Osteocyte (in vitro differentiated cells): ENCODE measurements at places on chromosomes 3 and 15. TPM values are rescaled to one million over a fixed set of nuclear protein-coding genes. Genes with fewer than 3 reads are reported as not detected.

The SLC12A1 gene
- not detected in 2 replicates for total RNA-seq

The RFT1 gene
- 19.1 and 21.4 TPM in 2 replicates for total RNA-seq

The NMNAT3 gene
- 2.2 and 2.5 TPM in 2 replicates for total RNA-seq

The GP9 gene
- total RNA-seq = not detected in 2 replicates

The STRC gene
- total RNA-seq = 0.30 and 0.34 TPM in 2 replicates

The SERINC4 gene
- not detected in 2 replicates for total RNA-seq

The KIF7 gene
- total RNA-seq = 18.2 and 20.0 TPM in 2 replicates

The SPSB4 gene
- 2.0 and 3.3 TPM in 2 replicates for total RNA-seq

The AMIGO3 gene
- total RNA-seq = not detected in 2 replicates

The LRRC28 gene
- total RNA-seq = 27.4 and 27.6 TPM in 2 replicates

The TRA2B gene
- total RNA-seq = 90.9 and 113 TPM in 2 replicates

The KLHL6 gene
- total RNA-seq = not detected in 2 replicates

The EFHB gene
- total RNA-seq = 1.8 and 2.7 TPM in 2 replicates

The PRSS50 gene
- not detected in 2 replicates for total RNA-seq

The NPAP1 gene
- total RNA-seq = not detected in 2 replicates

The STARD5 gene
- 1.3 and 1.7 TPM in 2 replicates for total RNA-seq

The PLSCR2 gene
- not detected in 2 replicates for total RNA-seq

The IQCF5 gene
- total RNA-seq = not detected in 2 replicates

The CKMT1B gene
- total RNA-seq = not detected in 2 replicates

The CAMKV gene
- not detected in 2 replicates for total RNA-seq

The CTXN2 gene
- total RNA-seq = not detected in 2 replicates

The CLEC3B gene
- total RNA-seq = 166 and 181 TPM in 2 replicates

The ZNF619 gene
- 6.7 and 8.4 TPM in 2 replicates for total RNA-seq

The SI gene
- total RNA-seq = not detected in 2 replicates

The GABRR3 gene
- total RNA-seq = not detected in 2 replicates

The RHOV gene
- 0.34 and 0.46 TPM in 2 replicates for total RNA-seq

The PP2D1 gene
- not detected in 2 replicates for total RNA-seq

The ZPLD1 gene
- total RNA-seq = not detected in 2 replicates

The GSK3B gene
- total RNA-seq = 80.0 and 84.8 TPM in 2 replicates

The TICRR gene
- total RNA-seq = 2.1 and 2.3 TPM in 2 replicates

The VEPH1 gene
- total RNA-seq = 0.21 and 0.46 TPM in 2 replicates

The EIF1B gene
- total RNA-seq = 62.3 and 72.8 TPM in 2 replicates

The SCN5A gene
- not detected in 2 replicates for total RNA-seq

The CPNE9 gene
- total RNA-seq = 0.26 TPM in 1 of 2 replicates, not detected in the other

The MME gene
- 13.9 and 14.5 TPM in 2 replicates for total RNA-seq

The SCN11A gene
- 0.08 and 0.18 TPM in 2 replicates for total RNA-seq

The C3orf49 gene
- not detected in 2 replicates for total RNA-seq

The PLCH1 gene
- total RNA-seq = not detected in 2 replicates

The CCDC13 gene
- 0.30 TPM in 1 of 2 replicates, not detected in the other for total RNA-seq

The GOLGA6L22 gene
- not detected in 2 replicates for total RNA-seq

The EEF1AKMT4 gene
- total RNA-seq = 3.9 and 4.5 TPM in 2 replicates

The PLAAT1 gene
- not detected in 2 replicates for total RNA-seq

The ATP8B4 gene
- total RNA-seq = not detected in 2 replicates

The EHHADH gene
- 0.57 and 1.2 TPM in 2 replicates for total RNA-seq

The SPINK8 gene
- not detected in 2 replicates for total RNA-seq

The OIP5 gene
- 2.4 and 3.1 TPM in 2 replicates for total RNA-seq

The CCDC39 gene
- total RNA-seq = not detected in 2 replicates

The SH3BP5 gene
- total RNA-seq = 4.5 and 5.9 TPM in 2 replicates

The USP13 gene
- 36.3 and 39.7 TPM in 2 replicates for total RNA-seq

The GOLGA8O gene
- 2.4 and 2.5 TPM in 2 replicates for total RNA-seq

The PLS1 gene
- total RNA-seq = 0.78 and 1.5 TPM in 2 replicates
